ENCODE measurements at places on chromosomes 2 and 18.

- no peak for DNase-seq
Observed at GRCh38 chr2:215499331-215499730, 63.5 kb upstream of the FN1 start.

GRCh38 chr2:221104361-221104811, 467.7 kb downstream of the EPHA4 start:
- no peak for DNase-seq

GRCh38 chr2:34652636-34653035, 1053.5 kb upstream of the FAM98A start:
- no peak for DNase-seq

GRCh38 chr2:143732871-143733270, 603.7 kb downstream of the ARHGAP15 start:
- DNase-seq: no peak

DNA sequence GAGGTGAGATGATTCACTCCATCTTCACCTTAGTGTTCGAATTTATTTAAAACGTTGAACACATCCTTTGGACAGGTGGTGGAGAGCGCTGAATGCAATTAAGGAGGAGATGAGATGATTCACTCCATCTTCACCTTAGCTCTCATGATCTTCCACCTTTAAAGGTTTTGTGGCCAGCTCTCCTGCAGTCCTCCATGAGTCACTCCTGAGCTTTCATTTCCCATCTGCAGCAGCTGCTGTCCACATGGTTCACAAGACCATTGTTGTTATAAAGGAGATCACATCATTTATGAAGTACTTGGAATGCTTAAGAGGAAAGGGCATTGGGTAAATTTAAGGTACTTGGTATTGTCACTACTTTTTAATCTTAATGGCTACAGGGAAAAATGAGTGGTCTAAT, 298.5 kb downstream of the PAX3 start:
- no peak for DNase-seq

All from activated CD4-positive, alpha-beta T cell treated with anti-CD3 and anti-CD28 coated beads, Interleukin-2, amount 50 U/mL, for 4 hours (primary cell).